COR-L47 (cell line): ENCODE measurements at places on chromosomes 11 and 22.

GRCh38 chr11:1156506-1157340 lies 1.0 kb upstream of the MUC5AC start:
- no peak for DNase-seq

DNA sequence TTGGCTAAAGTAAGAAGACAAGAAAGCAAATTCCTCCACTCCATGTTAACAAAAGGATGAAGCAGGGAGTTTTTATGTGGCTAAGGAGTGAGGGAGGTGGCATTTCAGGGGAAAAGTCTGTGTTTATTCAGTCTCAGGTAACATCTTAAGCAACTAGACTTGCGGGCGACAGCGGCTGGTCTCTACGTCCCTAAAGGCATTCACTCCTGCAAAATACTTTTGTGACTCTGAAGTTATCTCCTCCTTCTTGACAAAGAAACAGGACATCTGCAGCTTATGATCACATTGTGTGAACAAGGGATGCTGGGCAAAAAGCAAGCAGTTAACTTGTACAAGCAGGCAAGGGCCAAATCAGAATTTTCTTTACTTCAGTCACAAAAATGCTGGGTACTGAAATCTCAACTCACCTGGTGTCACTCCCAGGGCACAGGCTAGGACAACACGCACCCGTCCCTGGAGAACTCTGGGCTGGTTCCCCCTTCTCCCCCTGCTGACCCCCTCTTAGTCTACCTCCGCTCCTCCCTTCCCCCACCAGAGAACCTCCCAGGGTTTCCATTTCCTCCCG lies 38.3 kb downstream of the IGLL5 start:
- DNase-seq, result no peak

DNA sequence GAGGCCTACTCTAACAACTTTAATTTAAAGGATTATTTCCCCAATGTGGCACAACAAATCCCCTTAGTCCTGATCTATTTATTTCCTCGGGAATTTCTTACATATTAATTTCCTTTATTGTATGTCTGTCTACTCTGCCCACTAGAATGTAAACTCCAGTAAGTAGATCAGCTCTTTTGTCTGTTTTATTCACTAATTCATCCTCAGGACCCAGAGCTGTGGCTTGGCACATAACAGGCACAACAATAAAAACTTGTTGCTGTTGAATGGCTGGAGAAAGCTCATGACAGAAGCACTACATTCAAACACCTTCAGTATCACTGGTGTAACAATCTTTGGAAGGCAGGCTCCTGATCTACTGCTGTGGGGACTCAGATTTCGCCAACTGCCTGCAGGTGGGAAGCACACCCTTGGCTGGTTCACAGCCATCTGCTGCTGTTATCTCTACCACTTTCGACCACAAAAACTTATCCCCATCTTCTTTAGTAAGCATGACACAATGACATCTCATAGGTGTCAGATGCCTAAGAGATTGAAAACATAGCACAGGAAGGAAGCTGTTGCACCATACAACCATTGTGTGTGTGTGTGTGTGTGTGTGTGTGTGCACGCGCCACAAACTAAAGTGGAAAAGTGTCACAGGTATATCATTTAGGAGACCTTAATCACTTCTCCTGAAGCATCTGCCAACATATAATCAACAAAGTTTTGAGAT lies 11.9 kb downstream of the HIRA start:
- no peak for DNase-seq

- DNase-seq, result no peak
Observed at GRCh38 chr22:39431821-39432251, 25.0 kb upstream of the MGAT3 start.

DNA sequence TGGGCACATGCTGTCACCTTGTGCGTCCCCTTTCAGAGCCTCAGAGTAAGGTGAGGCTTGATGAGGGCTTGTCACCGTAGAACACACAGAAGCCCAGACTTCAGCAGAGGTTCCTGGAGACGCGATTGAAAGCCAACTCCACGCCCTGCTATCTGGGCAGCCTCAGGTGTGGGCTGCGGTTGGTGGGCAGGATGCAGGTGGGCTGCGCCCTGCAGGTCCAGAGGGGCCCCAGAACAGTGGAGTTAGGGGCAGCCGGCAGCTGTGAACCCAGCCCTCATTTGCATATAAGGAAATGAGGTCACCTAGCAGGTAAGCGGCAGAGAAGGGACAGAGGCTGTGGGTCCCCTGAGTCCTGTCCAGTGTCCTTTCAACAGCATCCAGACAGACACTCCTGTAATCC lies 15.4 kb downstream of the PHLDA2 start:
- no peak for DNase-seq

DNA sequence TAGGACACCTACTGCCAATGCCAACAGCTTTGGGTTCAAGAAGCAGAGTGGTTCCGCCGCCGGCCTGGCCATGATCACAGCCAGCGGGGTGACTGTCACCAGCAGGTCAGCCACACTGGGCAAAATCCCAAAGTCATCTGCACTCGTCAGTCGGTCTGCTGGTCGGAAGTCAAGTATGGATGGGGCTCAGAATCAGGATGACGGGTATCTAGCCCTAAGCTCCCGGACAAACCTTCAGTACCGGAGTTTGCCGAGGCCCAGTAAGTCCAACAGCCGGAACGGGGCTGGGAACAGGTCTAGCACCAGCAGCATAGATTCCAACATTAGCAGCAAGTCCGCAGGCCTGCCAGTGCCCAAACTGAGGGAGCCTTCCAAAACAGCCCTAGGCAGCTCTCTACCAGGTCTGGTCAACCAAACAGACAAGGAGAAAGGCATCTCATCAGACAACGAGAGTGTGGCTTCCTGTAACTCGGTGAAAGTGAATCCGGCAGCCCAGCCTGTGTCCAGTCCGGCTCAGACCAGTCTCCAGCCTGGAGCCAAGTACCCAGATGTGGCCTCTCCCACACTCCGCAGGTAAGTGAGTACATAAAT lies 115.1 kb downstream of the DBX1 start:
- no peak for DNase-seq

- no peak for DNase-seq
Observed at GRCh38 chr11:129354691-129355090, 21.0 kb upstream of the BARX2 start.

DNA sequence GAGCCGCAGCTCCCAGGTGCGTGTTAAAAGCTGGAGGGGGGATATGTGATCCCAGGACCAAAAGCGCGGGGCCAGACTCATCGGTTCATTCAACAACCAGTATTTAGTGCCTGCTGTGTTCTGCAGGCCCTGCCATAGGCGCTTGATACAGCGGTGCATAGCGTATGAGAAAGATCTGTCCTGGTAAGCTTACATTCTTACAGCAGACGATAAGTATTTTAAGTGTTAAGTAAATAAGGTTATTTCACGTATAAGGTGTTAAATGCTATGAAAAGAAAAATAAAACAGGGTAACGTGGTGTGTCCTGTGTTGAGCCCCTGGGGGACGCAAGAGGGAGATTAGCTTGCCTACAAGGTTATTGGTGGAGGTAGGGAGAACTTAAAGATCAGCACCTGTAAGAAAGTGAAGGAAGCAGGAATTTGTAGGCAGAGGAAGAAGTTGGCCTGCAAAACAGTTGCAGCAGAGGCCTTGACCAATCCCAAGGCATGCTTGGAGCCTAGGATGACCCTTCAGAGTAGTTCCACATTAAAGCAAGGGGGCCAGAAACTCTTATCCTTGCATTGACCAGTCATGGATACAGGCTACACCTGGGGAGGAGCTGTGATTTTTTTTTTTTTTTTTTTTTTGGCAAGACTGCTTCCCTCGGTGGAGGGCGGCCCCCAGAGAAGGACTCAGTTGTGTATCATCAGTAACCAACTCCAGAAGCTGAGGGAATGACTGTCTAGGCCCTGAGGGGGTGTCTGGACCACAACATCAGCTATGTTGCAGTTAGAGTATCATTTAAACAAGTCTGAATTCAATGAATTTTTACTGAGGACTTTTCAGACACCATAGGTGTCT lies 487 bp upstream of the LIPT2 start:
- DNase-seq, result no peak

DNA sequence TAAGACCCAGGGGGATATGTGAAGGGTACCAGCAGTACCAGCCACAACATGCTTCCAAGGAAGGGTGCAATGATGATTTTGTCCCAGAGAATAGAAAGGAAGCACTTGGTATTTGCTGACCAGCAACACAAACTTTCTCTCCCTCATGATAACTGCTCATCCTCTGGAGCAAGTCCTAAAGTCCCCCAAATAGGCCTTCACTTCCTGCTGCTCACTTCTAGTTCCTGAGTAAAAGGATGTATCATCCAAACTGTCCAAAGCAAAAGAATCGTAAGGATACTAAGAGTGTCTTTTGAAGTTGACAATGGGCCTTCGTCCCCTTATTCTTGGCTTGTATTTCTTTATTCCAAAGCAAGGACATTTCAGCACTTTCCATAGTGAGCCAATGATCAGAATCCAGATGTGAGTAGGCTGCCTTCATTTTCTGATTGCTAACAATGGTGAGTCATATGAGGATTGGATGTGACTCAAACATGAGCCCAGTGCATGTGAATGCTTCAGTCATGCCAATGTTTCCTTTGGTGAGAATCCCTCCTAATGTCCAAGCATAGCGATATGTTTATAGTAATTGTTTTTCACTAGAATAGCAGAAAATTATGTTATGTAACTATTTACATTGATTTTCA lies 243.4 kb upstream of the POU2AF2 start:
- no peak for DNase-seq

- DNase-seq, result peak; percentile 98
Observed at GRCh38 chr22:40021401-40022000, 26.7 kb downstream of the FAM83F start.

DNA sequence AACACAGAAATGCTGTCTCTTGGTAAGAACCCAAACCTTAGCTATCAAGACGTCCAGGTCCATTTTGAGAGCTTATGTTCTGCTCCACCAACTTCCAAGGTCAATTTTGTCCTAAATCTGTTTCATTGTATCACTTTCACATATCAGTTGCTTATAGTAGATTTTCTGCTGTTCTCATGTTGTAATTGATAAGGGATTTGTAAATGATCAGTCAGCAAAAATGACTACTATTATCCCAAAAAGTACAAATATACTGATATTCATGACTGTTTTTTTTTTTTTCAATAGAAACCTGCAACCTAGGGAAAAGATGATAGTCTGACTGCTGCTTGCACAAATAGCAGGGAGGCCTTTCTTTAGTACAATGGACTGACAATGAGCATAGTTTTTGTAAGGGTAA lies 128.1 kb downstream of the ARHGAP20 start:
- no peak for DNase-seq

DNA sequence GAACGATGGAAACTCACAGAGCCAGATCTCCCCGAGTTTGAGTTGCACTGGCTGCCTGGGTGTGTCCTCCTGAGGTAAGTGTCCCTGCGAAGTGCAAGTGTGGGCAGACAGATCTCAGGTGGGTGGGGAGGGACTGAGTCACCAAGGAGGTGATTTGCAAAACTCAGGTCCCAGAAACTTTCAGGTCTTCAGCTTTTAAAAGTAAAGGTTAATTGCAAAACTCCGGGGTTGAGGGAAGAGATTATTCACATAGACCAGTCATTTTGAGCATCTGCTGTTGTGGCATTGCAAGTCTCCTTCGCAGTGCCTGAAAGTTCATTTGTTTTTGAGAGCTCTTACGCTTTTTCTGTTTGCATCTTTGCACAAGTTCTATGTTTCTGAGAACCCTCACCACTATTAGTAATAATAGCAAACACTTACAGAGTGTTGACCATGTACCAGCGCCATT lies 7.1 kb downstream of the CD44 start:
- DNase-seq, result no peak

- no peak for DNase-seq
Observed at GRCh38 chr11:126768702-126769101, 231.9 kb downstream of the KIRREL3 start.

GRCh38 chr11:64998690-64999431 lies 2.1 kb upstream of the BATF2 start:
- DNase-seq, result no peak

GRCh38 chr11:120178561-120179056 lies 32.2 kb upstream of the OAF start:
- no peak for DNase-seq

- DNase-seq, result no peak
Observed at GRCh38 chr11:117835576-117835975, 11.0 kb upstream of the FXYD2 start.

GRCh38 chr11:75759832-75760231 lies 8.7 kb upstream of the DGAT2 start:
- DNase-seq, result no peak

DNA sequence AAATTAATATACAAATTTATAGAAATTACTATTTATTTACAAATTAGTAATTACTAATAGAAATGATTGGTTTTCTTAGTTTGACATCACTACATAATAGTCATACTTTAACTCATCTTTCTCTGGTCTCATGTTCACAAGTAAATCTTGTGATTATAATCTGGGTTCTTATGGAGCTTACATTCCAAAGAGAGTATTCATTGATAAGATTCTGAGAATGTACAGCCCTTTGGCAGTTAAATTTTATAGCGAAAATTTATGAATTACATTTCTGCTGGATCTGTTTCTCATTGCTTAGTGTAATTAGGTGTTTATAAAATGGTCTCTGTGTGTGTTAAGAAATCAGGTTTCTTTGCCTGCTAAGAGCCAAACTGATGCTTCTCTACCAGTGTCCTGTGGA lies 175.2 kb downstream of the TMEM135 start:
- DNase-seq, result no peak

- no peak for DNase-seq
Observed at GRCh38 chr22:49621601-49622210, 206.0 kb downstream of the BRD1 start.

GRCh38 chr11:109036011-109036410 lies 371.1 kb downstream of the DDX10 start:
- DNase-seq, result no peak

- no peak for DNase-seq
Observed at GRCh38 chr11:29163231-29163630, 853.6 kb downstream of the KCNA4 start.

GRCh38 chr11:134483857-134484256 lies 71.8 kb upstream of the B3GAT1 start:
- DNase-seq, result no peak

DNA sequence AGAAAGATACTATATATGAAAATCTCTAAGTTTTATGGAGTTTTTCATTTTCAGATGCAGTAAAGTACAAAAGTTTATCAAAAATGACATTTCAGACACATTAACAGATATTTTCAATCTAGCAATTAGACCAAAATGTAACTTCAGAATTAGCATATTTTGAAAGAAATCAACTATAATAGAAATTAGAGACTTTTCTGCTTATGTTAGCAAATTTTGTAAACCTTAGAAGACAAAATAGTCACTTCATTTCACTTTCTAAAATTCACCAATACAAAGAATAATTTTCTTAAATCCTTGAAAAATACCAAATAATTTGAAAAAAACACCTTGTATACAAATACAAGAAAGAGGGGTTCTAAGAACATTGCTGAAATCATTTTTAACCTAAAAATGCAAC lies 135.8 kb upstream of the FIBIN start:
- DNase-seq, result no peak

DNA sequence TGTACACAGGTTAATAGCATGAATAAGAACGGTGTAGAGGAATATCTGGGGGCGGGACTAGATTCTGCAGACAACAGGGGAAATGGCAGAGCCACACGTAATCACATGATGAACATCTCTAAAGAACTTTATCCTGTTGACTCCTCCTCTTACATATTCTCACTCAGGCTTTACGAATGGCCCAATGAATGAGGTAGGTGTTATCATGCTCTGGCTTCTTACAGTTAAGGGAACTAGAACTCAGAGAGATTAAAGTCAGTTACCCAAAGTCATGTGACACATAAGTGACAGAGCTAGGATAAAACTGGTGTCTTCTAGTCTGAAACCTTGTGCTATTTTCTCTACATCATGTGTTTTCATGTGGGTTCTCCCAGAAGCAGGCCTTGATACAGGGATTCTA lies 49.0 kb upstream of the BMAL1 start:
- DNase-seq, result no peak

GRCh38 chr22:17810570-17811116 lies 36.4 kb upstream of the BID start:
- no peak for DNase-seq

- no peak for DNase-seq
Observed at GRCh38 chr22:23116506-23117263, 25.1 kb downstream of the RSPH14 start.
